Karpas-422 (cell line): ENCODE measurements at places on chromosomes 7 and 10. TPM values are rescaled to one million over a fixed set of nuclear protein-coding genes. Genes with fewer than 3 reads are reported as not detected.

The ADAM8 gene
- total RNA-seq: 0.71 and 3.8 TPM in 2 replicates

The INTS15 gene
- 14.0 and 35.2 TPM in 2 replicates for total RNA-seq

The TMEM176A gene
- total RNA-seq: not detected in 2 replicates

The NPY4R gene
- not detected in 2 replicates for total RNA-seq

The ZNF12 gene
- total RNA-seq: 29.0 and 34.4 TPM in 2 replicates

The HTR7 gene
- 0.26 TPM in 1 of 2 replicates, not detected in the other for total RNA-seq

The CCL24 gene
- total RNA-seq: not detected in 2 replicates

The RNF148 gene
- not detected in 2 replicates for total RNA-seq
